ENCODE measurements at places on chromosomes 5 and 9.
A peak's percentile ranks its signal among the peaks of the same experiment; 100 is the strongest.

DNA sequence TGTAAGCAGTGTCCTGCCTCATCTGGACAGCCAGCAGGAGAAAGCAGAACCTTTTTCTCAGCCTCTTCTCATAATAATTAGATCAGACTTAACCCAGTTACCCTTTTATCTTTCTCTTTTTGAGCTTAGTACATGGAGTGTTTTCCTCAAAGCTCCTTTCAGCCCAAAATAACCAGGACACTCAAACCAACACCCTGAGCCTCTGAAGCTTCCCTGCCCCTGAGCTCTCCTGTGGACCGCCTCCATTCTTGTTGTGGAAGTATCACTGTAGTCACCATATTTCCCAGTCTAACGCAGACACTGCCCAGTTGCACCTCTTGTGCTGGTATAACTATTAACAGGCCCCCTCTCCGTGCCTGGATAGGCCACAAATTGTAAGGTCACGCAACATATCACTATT is 53.8 kb upstream of the ZNF622 start:
- no peak for DNase-seq

GRCh38 chr5:131812371-131813160 is 15.7 kb upstream of the FNIP1 start:
- DNase-seq: no peak

DNA sequence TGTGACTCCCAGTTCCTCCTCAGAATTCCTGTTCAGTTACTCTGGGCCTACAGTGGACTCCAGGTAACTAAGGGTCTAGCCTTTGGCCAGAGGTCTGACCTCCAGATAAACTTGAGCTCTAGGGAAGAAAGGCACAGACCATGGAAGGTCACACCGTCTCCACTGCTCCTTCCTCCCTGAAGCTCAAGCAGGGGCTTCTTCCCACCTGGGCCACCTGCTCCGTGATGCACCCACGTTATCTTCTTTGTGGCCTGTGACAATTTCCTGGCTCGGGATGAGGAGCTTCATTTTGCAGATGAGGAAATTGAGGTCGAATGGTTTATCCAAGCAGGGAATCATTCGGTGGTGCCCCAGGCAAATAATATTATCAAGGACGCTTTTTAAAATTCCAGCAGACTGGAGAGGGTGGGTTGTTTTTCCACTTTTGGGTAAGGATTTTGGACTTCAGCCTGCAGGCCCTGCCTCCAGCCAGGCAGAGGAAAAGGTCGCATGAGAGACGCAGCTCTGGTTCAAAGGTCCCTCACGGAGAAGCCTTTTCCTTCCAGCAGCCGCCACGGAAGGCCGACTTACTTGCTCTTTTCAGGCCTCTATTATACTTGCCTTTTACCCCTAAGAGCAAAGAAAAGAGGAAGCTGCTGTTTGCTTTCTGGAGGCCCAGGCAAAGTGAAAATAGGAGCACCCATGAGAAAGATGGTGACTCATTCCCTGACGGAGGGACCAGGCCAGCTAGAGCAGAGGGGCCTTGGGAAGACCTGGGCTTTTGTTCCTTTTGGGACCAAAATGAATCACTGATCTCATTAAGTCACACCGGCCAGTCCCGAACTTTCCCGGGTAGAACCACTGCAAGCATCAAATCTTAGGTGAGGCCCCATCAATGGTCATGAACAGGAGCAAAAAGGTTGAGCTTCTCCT is 22.8 kb upstream of the DUSP1 start:
- DNase-seq: no peak

DNA sequence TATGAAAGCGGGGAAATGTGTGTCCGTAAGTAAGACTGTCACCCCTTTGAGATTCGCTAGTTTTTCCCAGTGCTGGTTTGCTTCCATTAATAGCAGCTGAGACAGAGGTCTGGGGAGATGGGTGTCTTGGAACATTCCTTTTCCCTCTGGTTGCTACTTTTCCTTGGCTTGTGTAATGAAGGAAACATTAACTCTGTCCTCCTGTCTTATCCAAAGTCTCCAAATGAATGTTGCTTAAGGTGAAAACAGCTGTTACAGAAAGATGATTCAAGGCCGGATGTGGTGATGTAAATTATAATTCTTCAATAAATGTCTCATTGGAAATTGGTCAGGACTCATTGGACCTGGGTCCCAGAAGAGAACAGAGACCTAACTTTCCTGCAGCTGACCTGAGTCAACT is 50.0 kb downstream of the MEGF10 start:
- no peak for DNase-seq

GRCh38 chr5:135467871-135468485 is 15.8 kb upstream of the TIFAB start:
- DNase-seq: no peak

DNA sequence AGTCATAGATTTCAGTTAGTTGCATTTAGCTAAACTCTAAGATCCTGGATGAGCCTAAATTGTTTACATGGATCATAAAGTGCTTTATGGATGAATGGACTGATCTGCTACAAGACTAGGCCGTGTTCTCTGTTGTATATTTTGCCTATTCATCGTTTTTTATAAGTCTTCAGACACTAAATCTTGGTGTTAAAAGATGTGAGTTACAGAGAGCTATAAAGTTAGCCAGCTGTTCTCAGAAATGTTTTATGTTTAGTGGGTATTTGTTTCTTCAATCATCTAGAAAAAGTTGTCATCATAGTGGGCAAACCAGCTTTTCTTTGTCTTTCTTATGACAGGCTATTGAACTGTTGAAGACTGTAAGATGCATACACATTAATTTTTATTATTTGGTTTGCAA is 585.8 kb upstream of the SEMA6A start:
- no peak for DNase-seq

GRCh38 chr5:16744164-16744880 is 127.5 kb upstream of the RETREG1 start:
- DNase-seq: no peak

DNA sequence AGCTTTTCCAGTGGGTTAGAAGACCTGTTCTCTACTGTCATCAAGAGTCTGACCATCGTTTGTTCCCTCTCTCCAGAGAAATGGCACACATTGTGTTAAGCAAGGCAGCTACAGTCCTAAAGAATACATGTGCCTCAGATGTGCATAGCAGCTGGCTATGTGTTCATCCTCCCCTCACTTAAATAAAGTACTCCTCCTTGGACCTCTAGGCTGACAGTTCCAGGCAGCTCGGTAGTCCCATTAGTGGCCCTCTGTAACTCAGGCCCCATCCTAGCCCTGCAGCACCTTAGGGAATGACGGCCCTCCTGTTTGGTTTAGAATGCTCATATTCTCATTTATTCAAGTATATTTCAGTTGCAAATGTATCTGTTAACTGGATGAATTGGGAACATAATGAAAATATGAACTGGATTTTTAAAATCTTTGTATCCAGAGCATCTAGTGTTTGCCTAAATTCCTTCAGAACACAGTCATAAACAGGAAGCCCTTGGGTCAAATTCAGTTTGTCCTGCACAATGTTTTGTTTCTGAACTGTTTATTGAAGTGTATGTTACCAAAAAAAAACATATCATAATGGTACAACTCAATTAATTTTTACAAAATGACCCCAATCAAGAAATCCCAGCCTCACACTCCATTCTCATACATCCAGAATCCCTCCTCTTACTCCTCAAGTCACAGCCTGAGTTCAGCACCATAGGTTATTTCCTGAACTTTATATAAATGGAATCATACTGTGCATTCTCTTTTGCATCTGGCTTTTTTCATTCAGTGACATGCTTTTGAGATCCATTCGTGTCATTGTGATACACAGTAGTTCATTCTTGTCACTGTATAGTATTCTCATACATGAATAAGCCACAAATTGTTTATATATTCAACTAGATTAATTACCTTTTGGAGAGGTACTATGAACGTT is 1.6 kb upstream of the ASPN start:
- peak; percentile 8 for DNase-seq

DNA sequence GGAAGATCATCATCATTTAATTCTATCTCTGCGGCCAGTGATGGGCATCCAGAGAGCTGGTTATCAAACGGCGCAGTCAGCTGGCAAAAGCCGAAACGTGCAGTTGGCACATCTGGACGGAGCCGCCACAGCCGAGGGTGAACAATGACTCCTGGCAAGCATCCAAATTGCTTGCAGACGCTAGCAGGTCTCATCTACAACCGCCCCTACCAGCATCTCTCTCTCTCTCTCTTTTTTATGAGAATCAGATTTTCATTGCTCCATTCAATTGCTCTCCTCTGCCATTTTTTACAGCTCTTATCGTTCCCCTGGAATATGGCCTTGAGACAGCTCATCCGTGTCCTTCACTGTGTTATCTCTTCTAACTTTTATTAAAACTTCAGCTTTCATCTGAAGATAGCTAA is 165.2 kb downstream of the MAPKAP1 start:
- DNase-seq: no peak

- DNase-seq: no peak
Observed at GRCh38 chr5:86644843-86645242, 27.1 kb downstream of the COX7C start.

DNA sequence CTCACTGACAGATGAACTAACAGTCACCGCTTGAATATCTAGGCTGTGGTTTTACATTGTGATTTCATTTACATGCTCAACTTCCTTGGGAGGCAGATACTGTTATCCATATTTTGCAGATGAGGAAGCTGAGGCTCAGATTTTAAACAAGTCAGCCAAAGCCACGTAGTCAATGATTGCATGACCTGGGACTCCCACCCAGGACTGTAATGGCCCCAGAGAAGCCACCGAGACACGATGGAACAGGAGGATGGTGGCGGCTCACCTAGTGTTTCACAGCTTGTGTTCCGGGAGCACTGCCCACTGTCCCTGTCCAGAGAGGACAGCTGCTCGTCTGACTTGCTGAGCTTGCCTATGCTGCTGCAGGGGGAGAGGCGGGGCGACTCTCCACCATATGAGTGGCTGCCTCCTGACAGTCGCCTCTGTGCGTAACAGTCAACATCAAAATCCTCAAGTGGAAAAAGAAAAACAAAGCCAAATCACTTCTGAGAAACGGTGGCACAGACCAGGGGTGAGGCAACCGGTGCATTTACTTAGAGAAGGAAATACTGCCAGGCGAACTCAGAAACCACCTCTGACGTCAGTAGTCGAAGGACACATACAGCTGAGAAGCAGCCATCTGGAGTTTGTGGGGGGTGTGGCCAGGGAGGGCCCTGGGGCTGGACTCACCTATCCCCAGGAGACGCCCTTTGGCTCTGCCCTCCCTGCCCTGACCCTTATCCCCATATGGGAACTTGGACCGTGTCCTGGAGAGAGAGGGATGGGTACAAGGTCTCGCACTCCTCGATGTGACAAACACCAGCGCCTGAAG is 82.5 kb downstream of the PRRT1B start:
- DNase-seq: no peak

GRCh38 chr5:31771500-31771899 is 132.6 kb downstream of the PDZD2 start:
- DNase-seq: no peak

DNA sequence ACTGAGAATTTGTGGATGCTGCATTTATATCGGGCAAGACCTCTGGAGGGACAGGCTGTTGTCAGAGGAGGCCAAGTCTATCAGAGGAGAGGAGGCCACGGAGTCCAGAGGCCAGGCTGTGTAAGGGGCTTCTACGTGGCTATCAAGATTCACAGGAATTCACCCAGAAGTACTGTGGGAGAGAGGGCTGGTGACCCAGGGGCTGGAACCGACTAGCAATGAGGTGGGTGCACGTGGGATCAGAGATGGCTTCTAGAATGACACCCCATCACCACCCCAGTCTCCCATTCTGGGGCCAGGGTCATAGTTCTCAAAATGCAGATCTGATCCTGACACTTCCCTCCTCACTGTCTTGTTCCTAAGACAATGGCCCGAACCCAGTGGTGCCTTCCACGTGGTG is 61.2 kb upstream of the PHYKPL start:
- DNase-seq: no peak

DNA sequence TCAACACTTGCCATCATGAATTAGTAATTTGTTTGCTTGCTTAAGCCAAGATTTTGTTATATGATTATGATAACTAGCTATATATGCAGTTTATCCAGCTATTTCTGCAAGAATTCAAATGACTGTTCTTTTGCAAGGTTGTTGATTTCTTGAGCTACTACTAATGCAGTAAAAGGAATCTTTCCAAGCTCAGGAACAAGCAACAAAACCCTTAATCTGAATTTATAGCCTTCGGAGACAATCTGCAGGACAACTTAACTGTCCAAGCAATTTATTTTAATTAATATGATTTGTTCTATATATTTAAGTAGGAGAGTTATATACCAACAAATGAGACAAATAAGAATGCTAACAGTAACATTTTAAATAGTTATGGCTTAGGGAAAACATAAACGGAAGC is 426.8 kb upstream of the POU5F2 start:
- DNase-seq: no peak

- no peak for DNase-seq
Observed at GRCh38 chr9:97593960-97594359, 39.2 kb downstream of the TSTD2 start.

DNA sequence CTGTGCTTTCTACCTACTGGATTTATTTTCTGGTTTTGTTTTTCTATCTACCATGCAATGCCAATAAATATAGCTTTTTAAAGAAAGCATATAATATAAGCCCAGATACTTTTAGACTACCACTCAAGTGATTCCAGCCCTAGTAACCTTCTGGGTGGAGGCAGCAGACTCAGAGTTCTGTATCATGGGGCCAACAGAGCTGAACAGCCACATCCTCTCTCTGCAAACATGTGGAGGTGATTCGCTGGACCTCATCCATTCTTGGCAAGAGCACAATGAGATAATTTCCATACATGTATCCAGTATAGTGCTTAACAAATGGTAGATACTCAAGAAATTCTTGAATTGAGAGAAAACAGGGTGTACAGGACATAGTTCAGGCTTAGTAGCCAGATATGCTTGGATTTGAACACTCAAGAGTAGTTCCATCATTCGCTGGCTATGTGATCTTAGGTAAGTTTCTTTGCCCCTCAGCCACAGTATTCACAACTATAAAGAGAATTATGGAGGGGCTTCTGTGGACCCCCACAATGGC is 124.5 kb downstream of the ASTN2 start:
- no peak for DNase-seq

DNA sequence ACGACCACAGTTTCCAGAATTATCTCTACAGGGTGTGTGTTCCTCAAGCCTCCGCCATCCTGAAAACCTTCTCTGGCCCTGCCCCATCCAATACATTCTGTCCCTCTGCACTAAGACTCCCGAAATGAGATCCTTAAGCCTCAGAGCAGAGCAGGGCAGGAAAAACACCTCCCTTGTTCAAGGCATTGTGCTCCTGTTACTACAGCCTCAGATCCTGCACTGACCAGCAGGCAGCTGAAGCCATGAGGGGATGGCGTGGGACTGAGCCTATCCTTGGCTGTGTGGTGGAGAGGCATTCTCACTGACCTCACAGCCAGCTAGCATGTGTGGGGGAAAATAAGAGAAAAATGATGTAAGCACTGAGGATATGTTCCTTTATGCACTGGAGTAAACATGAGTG is 106.7 kb upstream of the PHYKPL start:
- no peak for DNase-seq

- DNase-seq: no peak
Observed at GRCh38 chr5:52674815-52675545, 112.7 kb upstream of the ITGA1 start.
